ENCODE measurements at places on chromosomes 7 and 10. TPM values are rescaled to one million over a fixed set of nuclear protein-coding genes. Genes with fewer than 3 reads are reported as not detected.

DNA sequence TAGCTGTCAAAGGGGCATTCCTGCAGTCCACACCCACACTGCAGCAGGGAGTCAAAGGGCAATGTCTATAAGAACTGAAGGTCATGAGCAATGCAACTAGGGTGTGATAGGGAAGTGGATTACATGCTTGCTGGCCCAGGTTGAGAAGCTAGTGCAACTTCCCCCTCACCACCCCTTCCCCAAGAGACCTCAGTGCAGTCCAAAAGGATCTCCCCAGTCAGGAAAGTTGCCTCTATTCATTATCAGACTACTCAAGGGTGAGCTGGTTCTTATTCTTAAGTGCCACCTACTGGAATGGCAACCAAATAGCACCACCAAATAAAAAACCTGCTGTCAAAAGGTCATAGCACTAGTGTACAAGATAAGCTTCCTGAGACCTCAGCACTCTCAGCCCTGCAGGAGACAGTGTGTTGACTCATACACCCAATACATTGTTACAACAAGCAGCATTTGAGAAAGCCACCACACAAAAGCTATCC, 28.2 kb downstream of the MTERF1 start:
- no peaks in the 10 kb centered on the region for H3K36me3 ChIP-seq
- H3K27ac ChIP-seq = no peak overlapping the region
- no peak overlapping the region for H3K4me3 ChIP-seq
- H3K27me3 ChIP-seq = no peaks in the 10 kb centered on the region
- H3K4me1 ChIP-seq = no peaks in the 10 kb centered on the region

The VAX1 gene
- not detected for total RNA-seq

The SLC16A9 gene
- total RNA-seq = 0.45 TPM

- no peak overlapping the region for H3K27ac ChIP-seq
- peak overlapping the region; percentile 61 for H3K4me3 ChIP-seq
- no peaks in the 10 kb centered on the region for H3K36me3 ChIP-seq
- H3K4me1 ChIP-seq = peaks cover 4% of the 10 kb centered on the region
Observed at GRCh38 chr7:91264924-91265681, 870 bp downstream of the FZD1 start.

DNA sequence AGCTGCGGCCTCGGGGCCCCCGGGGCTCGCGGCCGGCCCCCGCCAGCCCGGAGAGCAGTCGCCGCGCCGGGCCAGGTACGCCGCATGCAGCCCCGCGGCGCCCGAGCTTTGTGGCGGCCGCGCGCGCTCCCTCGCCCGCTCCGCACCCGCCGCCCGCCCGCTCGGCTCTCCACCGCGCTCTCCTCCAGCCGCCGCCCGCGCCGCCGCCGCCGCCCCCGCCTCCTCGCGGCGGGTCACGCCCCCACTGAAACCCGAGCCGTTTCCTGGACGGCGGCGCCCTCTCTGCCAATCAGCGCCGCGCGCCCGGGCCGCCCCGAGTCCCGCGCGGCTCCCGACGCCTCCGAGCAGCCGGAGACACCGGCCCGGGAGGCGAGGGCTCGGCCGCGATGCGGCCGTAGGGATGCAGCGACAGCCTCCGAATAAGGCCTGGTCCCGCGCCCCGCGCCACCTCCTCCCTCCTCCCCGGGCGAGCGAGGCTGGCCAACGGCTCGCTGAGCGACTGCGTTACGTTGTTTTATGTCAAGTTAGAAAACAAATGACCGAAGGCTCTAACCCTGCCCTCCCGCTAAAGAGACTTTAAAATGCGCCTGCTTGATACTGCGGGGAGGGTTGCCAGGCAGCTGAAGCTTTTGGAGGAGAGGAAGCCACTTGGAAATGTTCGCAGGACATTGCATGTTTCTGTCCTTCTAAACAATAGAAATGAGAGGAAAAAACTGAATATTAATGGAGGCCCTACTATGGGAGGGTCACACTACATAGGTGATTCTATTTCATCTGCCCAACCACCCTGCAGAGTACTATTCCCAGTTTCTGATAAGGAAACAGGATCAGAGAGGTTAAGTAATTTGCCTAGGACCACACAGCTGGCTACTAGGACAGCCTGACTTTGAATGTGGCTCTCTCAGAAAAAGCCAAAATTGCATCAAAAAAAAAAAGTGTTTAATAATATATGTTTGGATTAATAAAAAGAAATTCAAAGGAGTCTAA, at the start of gene FGFR2:
FGFR2 (minus strand) TSS at position 182 of the 987 bp plus-strand sequence. CDS start 4,627 bp downstream, outside the sequence.
- H3K36me3 ChIP-seq = no peaks in the 10 kb centered on the region
- peak within 1 kb of the TSS; percentile 98 for H3K4me3 ChIP-seq
- peak within 1 kb of the TSS; percentile 91 for H3K27ac ChIP-seq
- peak; percentile 88 for DNase-seq
- no peaks in the 10 kb centered on the region for H3K27me3 ChIP-seq
- H3K4me1 ChIP-seq = peaks cover 37% of the 10 kb centered on the region

GRCh38 chr7:159096736-159097581, 47.7 kb downstream of the VIPR2 start:
- no peak overlapping the region for H3K27ac ChIP-seq
- no peaks in the 10 kb centered on the region for H3K27me3 ChIP-seq
- H3K36me3 ChIP-seq = no peaks in the 10 kb centered on the region
- no peaks in the 10 kb centered on the region for H3K4me1 ChIP-seq
- H3K4me3 ChIP-seq = no peak overlapping the region

DNA sequence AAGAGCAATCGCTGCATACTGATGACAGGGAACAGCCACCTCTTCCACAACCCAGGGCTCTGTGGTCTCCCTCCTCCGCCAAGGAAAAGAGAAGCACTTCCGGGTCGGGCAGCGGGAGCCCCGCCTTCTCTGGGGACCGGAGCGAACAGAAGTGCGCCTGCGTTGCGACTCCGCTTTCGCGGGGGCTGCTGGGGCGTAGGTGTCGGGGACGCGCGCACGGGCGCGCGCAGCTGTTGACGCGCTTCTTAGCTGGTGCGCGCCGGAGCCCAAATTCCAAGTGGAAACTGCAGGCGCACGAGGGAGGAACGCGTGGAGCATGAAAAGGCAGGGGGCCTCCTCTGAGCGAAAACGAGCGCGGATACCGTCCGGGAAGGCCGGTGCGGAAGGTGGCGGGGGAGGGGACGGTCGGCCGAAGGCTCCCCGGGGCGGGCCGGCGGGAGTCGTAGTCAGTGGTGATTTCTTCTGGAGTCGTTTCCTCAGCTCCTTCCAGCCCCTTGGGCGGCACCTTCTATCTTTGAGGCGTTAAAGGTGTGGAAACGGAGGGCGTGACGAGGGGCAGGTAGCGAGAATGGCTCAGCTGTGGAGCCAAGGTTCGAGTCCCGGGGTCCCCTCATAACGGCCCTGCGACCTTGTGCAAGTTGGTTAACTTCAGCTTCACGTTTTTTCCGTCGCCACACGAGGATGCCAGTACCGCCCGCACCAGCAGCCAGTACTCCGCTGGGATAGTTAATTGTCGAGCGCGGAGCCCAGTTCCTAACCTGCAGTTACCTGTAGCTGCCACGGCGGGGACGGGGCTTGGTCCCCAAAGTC, at the start of the genes COX15 and CUTC:
COX15 (minus strand) TSS at position 95 of the 810 bp plus-strand sequence; CDS start at position 17, 78 bp downstream.
CUTC (plus strand) TSS at position 202 of the 810 bp plus-strand sequence; CDS start at position 317, 115 bp downstream.
- DNase-seq = peak; percentile 97
- no peaks in the 10 kb centered on the region for H3K36me3 ChIP-seq
- no peaks in the 10 kb centered on the region for H3K27me3 ChIP-seq
- no peaks in the 10 kb centered on the region for H3K4me1 ChIP-seq
- H3K27ac ChIP-seq = peak within 1 kb of the TSS; percentile 97

DNA sequence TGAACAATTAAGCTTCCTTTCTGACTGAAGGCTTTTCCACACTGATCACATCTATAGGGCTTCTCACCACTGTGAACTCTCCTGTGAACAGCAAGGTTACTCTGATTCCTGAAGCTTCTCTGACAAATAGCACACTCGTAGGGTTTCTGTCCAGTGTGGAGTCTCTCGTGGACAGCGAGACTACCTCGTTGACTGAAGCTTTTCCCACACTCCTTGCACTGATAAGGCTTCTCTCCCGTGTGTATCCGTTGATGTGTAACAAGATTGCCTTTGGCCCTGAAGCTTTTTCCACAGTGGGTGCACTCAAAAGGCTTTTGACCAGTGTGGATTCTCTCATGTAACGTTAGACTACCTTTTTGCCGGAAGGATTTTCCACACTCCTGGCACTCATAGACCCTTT, 4.4 kb downstream of the ZNF32 start:
- no peak for DNase-seq
- peaks cover 11% of the 10 kb centered on the region for H3K36me3 ChIP-seq
- H3K4me3 ChIP-seq = no peak overlapping the region
- no peak overlapping the region for H3K27ac ChIP-seq
- H3K27me3 ChIP-seq = no peaks in the 10 kb centered on the region

DNA sequence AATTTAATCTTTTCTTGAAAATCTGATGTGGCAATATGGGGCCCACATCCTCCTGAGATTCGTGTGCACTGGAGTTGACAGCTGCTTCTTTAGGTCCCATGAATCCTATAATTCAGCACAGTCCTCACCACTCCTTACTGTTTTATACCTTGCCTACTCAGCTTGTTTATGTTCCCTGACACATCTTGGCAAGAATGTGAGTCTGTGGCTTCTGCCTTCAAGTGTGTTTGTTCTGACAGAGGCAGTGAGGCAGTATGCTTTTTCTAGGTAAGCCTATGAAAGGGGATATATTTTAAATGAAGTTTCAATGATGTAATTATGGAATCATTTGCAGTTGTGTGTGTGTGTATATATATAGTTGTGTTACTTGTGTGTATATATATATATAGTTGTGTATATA, 106.4 kb downstream of the AMPH start:
- H3K4me1 ChIP-seq = no peaks in the 10 kb centered on the region
- no peak overlapping the region for H3K27ac ChIP-seq
- H3K27me3 ChIP-seq = no peaks in the 10 kb centered on the region
- no peak for DNase-seq

DNA sequence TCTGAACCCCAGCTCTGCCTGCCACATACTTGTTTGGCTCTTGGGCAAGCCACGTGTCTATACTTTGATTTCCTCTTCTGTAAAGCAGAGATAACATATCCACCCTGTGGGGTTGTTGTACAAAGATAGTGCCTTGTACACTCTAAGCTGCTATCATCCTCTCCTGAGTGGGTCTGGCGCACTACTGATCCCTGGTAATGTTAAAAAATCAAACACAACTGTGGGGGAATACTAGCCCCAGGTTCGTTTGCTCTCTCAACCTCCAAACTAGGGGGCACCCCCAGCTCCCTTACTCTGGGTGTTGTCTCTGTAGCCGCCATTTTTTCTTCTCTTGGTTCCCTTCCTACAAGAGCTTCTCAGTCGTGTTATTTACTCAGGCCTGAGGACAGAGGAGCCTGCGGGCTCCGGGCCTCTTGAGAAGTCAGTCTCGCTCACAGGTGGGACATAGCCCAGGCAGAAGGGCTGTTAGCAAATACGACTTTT, 1.0 kb downstream of the POLM start:
- no peak for DNase-seq
- H3K4me3 ChIP-seq = peak overlapping the region; percentile 75
- H3K4me1 ChIP-seq = no peaks in the 10 kb centered on the region
- peaks cover 9% of the 10 kb centered on the region for H3K36me3 ChIP-seq
- H3K27me3 ChIP-seq = no peaks in the 10 kb centered on the region
- peak overlapping the region; percentile 86 for H3K27ac ChIP-seq

GRCh38 chr7:52269669-52270068, 765.8 kb upstream of the POM121L12 start:
- no peak overlapping the region for H3K27ac ChIP-seq
- H3K4me3 ChIP-seq = no peak overlapping the region
- H3K36me3 ChIP-seq = no peaks in the 10 kb centered on the region
- H3K27me3 ChIP-seq = no peaks in the 10 kb centered on the region
- DNase-seq = no peak

DNA sequence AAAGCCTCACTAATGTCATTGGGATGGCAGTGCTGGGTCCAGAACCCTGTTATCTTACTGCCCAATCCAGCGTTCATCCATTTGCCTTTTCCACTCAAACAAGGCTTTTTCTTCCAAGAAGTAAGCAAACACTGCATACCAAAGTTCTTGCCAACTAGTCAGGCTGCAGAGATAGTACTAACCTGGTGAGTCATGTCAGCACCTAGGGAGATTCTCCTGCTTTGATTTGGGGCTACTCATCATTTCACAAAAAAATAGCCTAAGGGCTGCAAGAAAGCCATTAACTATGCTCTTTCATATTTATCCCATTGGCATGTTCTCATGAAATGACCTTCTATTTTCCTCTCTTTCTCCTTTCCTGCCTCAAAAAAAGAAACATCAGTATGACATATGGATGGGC, 142.6 kb downstream of the TWIST1 start:
- no peaks in the 10 kb centered on the region for H3K4me1 ChIP-seq
- H3K4me3 ChIP-seq = no peak overlapping the region
- H3K27me3 ChIP-seq = no peaks in the 10 kb centered on the region

The CDC14C gene
- total RNA-seq = not detected

The RAB19 gene
- total RNA-seq = 3.8 TPM

DNA sequence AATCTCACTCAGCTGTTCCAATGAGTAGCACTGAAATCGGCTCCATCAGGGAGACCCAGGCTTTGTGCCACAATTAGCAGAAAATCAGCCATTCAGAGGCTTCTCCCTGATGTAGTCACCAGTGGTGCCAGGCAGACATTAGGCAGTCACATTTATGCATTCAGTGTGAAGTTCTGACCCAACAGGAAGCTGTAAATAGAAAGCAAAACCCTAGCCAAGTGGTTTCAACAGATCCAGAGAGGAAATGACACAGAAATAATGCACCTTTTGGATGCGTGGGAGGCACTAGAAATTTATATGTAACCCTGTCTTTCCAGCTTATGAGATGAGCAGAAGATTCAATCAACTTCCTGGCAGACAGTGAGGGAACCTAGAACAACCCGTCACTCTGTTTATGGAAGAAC, 186.4 kb downstream of the PDE1C start:
- no peaks in the 10 kb centered on the region for H3K4me1 ChIP-seq
- no peaks in the 10 kb centered on the region for H3K27me3 ChIP-seq
- no peak overlapping the region for H3K4me3 ChIP-seq
- no peak overlapping the region for H3K27ac ChIP-seq
- no peak for DNase-seq
